Keratinocyte (primary cell): ENCODE measurements at places on chromosomes 16 and 17.

DNA sequence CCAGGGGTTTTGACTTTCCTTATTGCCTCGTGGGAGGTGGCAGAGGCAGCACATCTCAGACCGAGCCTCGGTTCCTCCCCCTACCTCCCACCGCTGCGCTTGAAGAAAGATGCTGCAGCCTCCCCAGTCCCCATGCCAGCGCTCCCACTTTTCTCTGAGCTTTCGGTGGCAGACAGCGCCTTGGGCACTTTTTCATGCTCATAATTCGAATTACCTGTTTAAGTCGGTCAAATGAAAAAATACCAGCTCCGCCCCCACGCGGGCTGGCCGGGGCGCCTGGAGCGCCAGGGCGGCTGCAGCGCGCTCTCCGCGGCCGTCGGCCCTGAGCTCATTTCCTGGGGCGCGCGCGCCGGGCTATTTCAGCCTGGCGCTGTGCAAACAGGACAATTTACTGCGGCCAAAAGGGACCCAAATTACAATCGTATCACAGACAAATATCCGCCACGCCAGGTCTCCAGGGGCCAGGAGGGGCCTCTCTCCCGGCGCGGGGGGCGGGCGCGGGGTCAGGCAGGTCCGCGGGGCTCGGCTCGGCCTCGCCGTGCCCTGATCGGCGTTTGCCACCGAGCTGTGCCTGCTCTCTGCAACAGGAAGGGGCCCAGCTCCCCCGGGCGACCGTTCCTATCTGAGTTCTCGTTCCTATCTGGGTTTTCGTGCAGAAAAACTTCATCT is 45.0 kb downstream of the SOST start:
- no peak for DNase-seq

DNA sequence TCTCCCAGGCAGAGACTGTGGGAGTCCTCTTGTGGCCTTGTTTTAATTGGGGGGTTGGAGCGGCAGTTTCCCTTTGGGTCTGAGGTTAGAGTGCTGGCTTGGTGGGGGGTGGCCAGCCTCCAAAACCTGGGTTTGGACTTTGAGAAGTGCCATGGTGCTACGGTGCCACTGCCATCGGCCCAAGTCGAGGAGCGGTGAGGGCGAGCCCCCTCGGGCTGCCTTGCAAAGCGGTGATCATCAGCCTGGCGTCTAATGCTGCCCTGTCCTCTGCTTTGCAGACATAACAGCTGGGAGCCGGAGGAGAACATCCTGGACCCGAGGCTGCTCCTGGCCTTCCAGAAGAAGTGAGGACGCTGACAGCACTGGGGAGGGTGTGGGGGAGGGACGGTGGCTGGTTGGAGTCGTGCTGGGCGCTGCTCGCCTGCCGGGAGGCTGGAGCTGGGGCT is 1.2 kb downstream of the CBX2 start:
- no peak for DNase-seq

GRCh38 chr17:6043405-6043804 is 26.8 kb upstream of the WSCD1 start:
- no peak for DNase-seq

- DNase-seq, result no peak
Observed at GRCh38 chr17:1744551-1745512, 2.2 kb downstream of the SERPINF2 start.

DNA sequence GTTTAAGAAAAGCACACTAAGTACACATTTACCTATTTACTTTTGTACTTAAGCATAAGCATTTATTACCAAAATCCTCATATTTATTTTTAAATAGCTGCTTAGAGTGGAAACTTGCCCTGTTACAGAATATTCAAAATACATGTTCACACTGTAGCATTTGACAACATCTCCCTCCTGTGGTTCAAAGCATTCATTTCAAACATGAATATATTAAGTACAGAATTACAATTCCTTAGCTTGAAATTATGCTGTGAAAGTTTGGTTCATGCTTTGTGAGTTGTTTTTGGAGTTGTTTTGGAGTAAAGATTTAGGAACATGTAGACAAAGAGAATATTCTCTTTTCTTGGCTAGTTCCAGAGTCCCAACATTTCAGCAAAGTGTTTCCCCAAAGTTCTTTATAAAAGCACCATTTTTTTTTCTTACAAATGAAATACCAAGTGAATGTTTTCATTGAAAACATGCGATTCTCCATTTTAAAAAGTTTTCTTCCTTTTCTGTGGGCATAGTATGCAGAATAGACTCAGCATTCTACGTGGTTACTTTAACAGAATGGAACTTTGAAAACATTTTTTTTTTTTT is 33.2 kb downstream of the TUBD1 start:
- DNase-seq, result no peak

GRCh38 chr17:47239967-47240651 is 13.5 kb upstream of the ITGB3 start:
- peak; percentile 83 for DNase-seq

- DNase-seq, result no peak
Observed at GRCh38 chr16:70380248-70380918, 33.7 kb downstream of the DDX19A start.

- DNase-seq, result no peak
Observed at GRCh38 chr16:74465281-74465680, 44.0 kb upstream of the CLEC18B start.

DNA sequence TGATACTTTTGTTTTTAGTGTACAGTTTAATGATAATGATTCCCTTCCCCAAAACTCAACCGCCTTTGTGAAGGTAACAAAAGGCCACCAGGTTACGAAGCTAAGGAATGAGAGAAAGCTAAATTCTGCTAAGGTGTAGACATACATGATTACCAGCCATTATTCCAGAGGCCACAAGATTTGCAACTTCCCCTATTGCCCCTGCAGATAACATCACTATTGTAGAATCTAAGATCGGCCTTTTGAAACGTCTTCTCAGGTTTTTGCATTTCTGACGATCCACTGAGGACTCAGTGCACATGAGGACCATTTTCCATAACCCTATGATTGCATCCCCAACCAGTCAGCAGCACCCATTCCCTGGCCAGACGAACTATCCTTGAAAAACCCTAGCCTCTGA is 33.9 kb upstream of the SNN start:
- no peak for DNase-seq
